Kidney tubule cell (primary cell): ENCODE measurements at places on chromosomes 3 and 15.
A peak's percentile ranks its signal among the peaks of the same experiment; 100 is the strongest.

GRCh38 chr3:106251160-106251892 lies 382.5 kb upstream of the CBLB start:
- DNase-seq = no peak

- no peak for DNase-seq
Observed at GRCh38 chr3:44924457-44925084, 50.2 kb downstream of the TGM4 start.

DNA sequence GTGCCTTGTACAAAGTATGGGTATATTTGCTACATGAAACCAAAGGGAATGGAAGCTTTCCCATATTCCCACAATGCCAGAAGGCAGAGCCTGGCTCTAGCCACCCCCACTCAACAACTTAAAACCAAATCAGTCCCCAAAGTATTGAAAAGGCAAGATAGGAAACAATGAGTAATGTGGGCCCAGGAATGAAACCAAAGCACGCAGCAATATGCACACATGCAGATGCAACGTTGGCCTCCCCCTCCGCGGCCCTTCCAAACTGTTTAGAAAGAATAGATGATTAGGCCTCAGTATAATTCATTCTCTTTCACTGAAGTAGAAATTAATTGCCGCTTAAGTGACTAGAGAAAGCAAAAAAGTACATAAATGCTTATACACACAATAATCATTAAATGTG lies 59.1 kb downstream of the THRB start:
- no peak for DNase-seq

GRCh38 chr3:195212749-195213375 lies 58.1 kb downstream of the XXYLT1 start:
- DNase-seq = no peak

GRCh38 chr3:154758109-154758868 lies 321.8 kb upstream of the MME start:
- peak; percentile 21 for DNase-seq

DNA sequence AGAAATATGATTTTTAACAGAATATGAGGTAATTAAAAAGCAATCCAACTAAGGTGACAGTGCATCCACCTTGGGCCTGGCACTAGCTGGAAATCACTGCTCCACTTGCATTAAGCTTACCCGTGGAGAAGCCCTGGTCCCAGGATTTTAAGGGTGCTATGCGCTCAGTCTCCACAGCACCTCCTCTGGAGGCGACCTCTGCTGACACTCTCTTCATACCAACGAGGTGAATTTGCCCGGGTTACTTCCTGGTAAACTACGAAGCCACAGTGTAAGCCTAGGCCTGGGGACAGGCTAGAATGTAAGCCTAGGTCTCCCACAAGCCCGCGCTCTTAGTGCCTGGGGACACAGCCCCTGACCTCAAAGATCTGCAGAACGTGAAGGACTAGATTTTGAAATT lies 793 bp downstream of the APOD start:
- DNase-seq = peak; percentile 57

- DNase-seq = peak; percentile 86
Observed at GRCh38 chr3:64489361-64490044, 198.3 kb downstream of the ADAMTS9 start.

DNA sequence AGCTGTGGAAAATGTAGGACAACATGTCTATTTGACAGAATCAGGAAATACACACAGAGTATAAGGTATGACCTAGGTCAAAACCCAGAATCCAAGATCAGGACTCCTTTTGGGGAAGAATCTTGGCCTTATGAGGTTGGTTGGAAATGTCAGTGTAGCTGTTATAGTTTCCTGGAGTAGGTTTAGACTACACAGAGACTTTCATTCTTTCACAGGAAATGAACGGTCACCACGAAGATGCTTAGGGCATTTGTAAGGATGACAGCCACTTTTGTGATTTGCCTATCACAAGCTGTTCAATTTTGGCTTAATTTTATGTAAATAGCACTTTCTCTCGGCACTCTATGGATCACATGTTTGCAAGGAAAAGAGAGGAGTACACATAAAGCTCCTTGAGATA lies 18.6 kb upstream of the ZBTB20 start:
- DNase-seq = peak; percentile 14

DNA sequence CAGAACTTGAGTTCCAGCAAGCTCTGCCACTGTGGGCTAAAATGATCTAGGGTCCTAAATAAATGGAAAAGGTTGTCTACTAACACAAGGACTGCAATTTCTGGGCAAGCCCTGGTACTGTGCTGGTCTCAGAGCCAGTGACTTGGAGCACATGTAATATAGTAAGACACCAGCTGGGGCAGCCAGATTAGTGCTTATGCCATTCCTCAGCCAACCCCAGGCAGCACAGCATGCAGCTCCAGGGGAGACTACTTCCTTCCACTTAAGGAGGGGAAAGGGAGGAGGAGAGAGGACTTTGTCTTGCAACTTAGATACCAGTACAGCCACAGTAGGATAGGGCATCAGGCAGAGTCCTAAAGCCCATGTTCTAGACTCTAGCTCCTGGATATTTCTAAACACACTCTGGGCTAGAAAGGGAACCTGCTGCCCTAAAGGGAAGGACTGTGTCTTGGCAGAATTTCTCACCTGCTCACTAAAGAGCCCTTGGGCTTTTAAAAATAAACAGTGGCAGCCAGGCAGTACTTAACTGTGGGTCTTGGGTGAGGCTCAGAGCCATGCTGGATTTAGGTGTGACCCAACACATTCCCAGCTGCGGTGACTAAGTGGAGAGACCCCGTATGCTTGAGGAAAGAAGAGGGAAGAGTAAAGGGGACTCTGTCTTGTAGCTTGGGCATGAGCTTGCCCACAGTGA lies 223.7 kb upstream of the BCHE start:
- DNase-seq = no peak

- DNase-seq = no peak
Observed at GRCh38 chr15:62327406-62327805, 162.3 kb upstream of the C2CD4B start.

DNA sequence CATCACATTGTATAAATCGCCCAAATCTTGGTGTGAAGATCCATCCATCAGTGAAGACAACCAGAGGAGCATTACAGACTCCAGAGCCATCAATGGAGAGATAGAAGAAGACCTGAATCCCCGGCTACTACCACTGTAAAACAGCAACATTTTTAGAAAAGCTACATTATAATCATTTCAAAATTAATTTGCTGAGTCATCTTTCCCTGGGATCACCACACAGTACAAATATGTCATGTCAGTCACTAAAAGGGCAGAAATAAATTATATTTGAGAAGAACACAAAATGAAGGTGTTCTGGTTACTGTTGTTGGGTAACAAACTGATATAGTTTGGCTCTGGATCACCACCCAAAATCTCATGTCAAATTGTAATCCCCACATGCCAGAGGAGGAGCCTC lies 218.5 kb upstream of the STT3B start:
- DNase-seq = no peak

DNA sequence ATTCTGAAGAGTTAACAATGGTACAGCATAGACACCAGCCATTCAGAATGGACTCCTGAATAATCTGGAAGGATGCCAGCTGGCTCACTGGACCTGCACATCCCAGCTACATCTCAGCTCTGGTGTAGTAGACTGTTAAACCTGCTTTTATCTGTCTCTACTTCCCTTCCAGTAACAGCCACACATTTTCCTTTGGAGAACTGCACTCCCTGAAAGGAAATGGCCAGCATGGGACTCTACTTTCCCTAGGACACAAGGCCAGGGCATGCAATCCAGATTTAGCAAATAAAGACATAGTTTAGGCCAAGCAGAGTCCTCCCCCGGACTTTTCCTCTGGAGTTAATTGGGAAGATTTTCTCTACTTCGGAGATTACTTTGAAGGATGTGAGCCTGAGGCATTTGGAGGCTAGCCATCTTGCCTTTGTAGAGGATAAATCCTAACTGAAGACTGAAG lies 82.7 kb upstream of the TCF12 start:
- peak; percentile 67 for DNase-seq

- DNase-seq = peak; percentile 89
Observed at GRCh38 chr3:9890249-9891071, at the start of gene JAGN1. Gene JAGN1 (plus strand): TSS chr3:9890610. CDS start chr3:9890723, 113 bp downstream.

DNA sequence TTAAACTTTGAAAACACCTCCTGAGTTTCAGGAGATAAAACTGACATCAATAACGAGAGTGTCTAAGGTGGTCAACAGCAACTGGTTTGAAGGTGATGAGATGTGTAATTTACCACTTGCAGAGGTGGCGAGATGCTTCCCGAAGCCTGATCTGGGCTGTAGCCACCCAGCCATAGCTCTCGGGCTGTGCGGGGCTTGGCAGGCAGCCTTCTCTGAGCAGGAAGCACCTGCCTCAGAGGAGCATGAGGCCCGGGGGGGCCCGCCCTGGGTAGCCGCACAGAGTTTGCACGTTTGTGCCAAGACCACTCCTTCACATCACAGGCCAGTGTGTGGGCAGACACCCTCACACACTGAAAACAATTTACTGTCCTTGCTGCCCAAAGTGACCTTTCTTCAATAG lies 220.3 kb downstream of the CACNA2D3 start:
- no peak for DNase-seq

- no peak for DNase-seq
Observed at GRCh38 chr3:88744896-88745295, 362.5 kb upstream of the EPHA3 start.

GRCh38 chr15:96312641-96313335 lies 17.7 kb upstream of the NR2F2 start:
- peak; percentile 83 for DNase-seq

- DNase-seq = peak; percentile 92
Observed at GRCh38 chr3:15300323-15301078, 31.9 kb downstream of the SH3BP5 start.

- DNase-seq = peak; percentile 72
Observed at GRCh38 chr3:99686955-99687612, 48.7 kb downstream of the COL8A1 start.

- DNase-seq = no peak
Observed at GRCh38 chr3:164407111-164407510, 671.2 kb downstream of the SI start.

DNA sequence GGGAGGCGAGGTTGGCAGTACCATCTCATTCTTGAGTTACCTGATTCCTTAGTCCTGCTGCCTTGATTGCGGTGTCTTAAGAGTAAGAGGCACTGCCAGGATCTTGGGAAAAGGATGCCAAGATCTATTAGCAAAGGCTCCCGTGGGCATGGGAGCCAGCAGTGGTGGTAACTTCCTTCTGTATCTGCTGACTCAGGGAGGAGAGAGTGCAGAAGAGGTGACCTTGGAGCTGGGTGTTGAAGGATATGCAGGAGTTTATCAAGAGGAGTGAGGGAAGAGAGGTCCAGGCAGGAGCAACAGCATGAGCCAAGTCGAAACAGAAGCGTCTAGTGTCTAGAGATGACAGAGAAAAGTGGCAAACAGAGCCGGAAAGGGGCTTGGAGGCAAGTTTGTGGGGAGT lies 4.5 kb downstream of the MESP2 start:
- DNase-seq = no peak

DNA sequence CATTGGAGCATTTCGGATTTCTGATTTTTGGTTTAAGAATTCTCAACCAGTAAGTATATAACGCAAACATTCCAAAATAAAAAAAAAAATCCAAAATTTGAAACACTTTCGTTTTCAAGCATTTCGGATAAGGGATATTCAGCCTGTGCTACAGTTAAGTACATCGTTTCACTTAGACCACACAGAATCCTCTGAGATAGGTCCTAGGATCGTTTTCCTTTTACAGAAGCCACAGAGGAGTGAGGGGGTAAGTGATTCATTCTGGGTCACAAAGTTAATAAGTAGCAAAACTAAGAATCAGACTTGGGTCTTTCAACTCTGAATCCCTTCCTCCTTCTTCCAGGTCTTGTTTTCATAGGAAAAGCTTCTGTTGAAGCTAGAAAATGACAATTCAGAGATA lies 249.3 kb downstream of the BBX start:
- DNase-seq = peak; percentile 92

GRCh38 chr15:64854526-64854925 lies 12.8 kb downstream of the PLEKHO2 start:
- DNase-seq = no peak

GRCh38 chr15:100873029-100873677 lies 6.5 kb upstream of the ALDH1A3 start:
- DNase-seq = peak; percentile 86

DNA sequence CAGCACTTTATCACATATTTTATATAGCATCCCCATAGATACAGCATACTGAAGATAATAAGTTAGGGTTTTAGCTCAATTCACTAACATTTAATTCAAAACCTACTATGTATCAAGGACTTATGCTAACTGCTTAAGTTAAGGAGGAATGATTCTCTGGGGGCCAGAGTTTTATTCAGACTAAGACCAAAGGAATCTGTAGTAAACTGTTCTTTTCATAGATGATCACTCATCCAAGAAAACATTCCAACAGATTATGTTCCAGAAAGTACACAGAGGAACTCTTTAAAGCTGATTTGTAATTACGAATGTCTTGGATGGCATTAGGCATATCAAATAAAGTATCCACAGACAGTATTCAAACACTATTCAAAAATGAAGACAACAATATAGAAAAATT lies 226.4 kb downstream of the SCAPER start:
- DNase-seq = peak; percentile 69

DNA sequence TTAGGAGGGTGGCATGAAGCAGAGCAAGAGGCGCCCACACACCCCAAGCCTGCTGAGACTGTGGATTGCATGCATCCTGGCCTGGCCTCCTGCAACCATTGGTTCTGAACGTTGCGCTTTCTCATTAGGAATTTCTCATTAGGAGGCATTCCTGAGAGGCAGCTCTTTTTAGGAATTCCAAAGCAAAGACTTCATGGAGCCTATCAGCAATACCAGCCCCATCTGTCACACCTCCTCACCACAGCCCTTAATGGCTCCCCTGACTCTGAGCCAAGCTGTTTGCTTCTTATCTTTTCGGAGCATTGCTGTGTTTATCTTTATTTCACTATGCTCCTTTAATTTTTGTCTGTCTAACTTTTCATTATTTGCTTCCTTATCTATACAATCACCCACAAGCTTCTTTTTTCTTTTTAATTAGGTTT lies 226.9 kb downstream of the CACNA2D3 start:
- DNase-seq = no peak

DNA sequence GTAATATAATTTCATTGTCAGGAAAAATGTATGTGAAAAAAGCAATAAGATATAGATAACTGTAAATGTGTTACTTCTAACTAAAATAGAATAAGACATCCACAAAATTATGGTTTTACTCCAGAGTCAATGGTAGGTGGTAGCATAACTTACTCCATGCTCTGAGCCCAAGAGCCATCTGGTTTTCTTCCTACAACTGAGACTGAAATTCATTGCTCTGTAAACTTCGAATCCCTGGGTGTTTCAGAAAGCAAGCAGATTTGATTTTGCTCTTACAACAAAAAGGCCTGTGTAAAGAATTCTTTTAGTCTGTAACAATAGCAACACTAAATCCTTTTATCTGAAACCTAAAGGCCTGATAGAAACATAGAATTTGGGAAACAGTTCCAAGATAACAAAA lies 805.9 kb downstream of the AGBL1 start:
- no peak for DNase-seq

- DNase-seq = no peak
Observed at GRCh38 chr3:39209329-39209970, 17.1 kb upstream of the XIRP1 start.

GRCh38 chr3:37765591-37766488 lies 95.8 kb upstream of the CTDSPL start:
- peak; percentile 23 for DNase-seq

- no peak for DNase-seq
Observed at GRCh38 chr15:88487178-88487795, 19.8 kb downstream of the MRPS11 start.

- DNase-seq = no peak
Observed at GRCh38 chr3:196378146-196378841, 40.1 kb upstream of the TM4SF19 start.

GRCh38 chr15:66941791-66942190 lies 123.6 kb upstream of the SMAD3 start:
- no peak for DNase-seq

- no peak for DNase-seq
Observed at GRCh38 chr15:69213786-69214185, 53.4 kb downstream of the GLCE start.
